ENCODE measurements at places on chromosomes 2 and 18.

- DNase-seq = peak; percentile 47
These were observed 40.6 kb downstream of the SPC25 start for GRCh38 chr2:168849610-168850009.

DNA sequence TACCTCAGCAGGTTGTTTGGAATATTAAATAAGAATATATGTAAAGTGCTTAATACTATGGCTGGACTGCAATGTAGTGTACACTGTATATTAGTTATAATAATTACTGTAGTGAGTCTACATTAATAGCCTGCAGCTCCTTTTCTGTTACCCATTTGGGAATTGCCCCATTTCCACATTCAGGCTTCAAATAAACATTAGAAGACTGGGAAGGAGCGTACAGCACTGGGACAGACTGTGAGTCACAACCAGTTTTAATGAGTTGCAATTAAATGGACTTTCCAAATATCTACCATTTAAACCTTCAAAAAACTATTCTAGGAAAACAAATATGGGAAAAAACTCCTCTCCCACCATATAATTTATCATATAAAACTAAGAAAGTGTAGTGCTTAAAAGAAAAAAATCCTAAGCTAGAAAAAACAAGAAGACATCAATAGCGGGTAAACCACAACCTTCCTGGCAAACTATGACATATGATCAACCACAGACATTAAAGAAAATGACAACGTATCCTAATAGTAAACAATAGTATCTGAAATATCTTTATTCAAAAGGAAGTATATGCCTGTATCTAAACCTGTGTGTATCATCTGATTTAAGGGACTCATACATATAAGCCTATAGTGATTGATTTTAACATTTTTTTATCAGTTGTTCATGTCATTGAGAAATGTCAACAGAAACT lies 86.1 kb downstream of the TRIP12 start:
- DNase-seq = no peak

DNA sequence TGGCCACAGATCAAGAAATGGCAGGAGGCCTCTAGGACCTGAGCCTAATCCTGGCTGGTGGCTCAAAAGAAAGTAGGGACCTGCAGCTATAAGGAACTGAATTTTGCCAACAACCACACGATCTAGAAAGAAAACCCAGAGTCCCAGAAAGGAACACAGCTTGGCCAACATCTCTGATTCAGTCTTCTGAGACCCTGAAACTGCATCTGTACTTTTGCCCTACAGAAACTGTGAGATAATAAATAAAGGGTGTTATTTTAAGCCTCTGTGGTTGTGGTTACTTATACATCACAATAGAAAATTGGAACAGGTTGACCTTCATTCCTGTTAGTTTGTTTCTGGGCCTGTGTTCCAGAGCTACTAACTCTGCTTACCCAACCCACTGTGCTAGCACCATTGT lies 356.8 kb upstream of the ST6GAL2 start:
- no peak for DNase-seq

DNA sequence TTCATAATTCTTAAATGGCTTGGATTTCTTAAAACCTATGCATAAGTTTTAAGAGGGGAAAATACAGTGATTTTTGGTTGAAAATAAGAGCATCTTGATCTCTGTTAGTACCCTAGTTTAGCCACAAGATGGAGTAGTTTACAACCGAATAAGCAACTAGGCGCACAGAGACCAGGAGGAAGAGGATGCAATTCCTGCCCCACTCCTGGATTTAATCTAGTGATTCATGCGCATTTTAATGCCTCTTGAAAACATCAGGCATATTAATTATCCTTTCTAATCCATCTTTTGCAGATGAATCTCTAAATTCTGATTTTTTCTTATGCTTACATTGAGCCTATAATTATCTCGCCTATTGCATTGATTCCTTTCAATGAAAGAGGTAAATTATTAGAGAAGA lies 76.7 kb downstream of the MRPS9 start:
- DNase-seq = no peak

DNA sequence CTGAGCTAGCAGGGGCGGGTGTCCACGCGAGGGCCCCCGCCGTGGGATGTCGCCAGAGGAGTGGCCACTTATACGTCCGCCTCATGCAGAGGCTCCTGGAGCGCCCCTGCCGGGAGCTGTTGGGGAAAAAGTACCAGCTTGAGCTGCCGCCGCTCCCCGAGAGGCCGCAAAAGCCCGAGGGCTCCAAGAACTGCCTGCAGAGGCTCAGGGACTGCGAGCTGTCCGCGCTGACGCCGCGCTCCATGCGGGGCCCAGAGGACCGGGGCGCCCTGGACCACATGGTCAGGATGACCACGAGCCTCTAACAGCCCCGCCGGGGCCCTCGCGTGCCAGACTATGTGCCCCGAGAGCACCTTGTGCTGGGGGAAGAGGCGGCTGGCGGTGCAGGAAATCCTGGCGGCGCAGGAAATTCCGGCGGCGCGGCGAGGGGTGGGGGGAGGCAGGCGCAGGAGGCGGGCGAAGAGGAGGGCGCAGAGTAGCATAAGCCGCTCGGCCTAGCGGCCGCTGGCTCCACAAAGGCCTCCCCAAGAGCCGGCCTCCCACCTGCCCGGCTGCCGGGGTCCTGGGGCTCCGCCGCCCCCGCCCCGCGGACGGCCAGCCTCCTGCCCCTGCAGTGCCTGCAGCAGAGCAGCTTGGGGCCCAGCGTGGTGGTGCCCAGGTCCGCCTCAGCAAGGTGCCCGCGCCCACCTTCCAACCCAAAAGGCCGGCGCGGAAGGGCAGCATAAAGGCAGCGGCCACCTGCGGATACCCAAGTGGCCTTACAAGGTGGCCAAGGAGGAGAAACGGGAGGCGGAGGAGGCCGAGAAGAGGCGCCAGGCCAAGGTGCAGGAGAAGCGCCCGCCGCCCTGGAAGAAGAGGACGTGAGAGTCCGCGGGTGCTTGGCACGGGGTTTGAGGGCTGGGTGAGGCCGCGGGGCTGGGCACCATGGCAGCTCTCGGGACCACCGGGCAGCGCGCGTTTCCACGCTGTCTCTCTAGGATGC lies 42.1 kb upstream of the TRIM43B start:
- DNase-seq = peak; percentile 68

DNA sequence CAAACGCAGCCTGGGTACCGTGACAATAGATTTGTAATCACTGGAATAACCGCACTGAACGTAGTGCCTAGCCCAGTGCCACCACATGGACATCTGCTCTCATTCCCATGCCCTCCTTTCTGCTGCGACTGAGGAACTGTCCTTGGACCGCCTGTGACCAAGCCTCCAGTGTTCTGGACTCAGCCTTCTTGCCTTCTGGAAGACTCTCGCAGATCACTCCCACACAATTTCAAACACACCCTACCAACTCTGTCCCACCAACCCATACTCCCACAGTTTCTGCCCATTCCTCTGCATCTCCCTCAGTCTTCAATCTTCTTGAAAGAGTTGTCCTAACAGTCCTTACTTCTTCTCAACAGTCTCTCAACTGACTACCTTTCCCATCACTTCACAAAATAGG lies 2.1 kb downstream of the RNF149 start:
- DNase-seq = no peak

- no peak for DNase-seq
These were observed 13.8 kb upstream of the KCNS3 start for GRCh38 chr2:17864676-17865075.

DNA sequence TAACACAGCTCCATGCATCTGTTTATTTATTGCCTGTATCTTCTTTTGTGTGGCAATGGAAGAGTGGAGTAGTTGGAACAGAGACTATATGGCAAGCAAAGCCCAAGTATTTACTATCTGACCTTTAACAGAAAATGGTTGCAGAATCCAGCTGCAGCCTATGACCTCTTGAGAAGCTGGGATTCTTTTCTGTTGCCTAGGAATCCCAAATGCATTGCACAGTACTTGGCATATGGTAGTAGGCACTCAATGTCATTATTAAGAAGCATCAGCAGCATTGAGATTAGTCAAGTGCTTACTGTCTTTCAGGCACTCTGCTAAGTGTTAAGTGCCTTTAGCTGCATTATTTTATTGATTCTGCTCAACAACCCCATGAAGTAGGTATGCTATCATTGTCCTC lies 331.6 kb downstream of the CCDC85A start:
- no peak for DNase-seq

DNA sequence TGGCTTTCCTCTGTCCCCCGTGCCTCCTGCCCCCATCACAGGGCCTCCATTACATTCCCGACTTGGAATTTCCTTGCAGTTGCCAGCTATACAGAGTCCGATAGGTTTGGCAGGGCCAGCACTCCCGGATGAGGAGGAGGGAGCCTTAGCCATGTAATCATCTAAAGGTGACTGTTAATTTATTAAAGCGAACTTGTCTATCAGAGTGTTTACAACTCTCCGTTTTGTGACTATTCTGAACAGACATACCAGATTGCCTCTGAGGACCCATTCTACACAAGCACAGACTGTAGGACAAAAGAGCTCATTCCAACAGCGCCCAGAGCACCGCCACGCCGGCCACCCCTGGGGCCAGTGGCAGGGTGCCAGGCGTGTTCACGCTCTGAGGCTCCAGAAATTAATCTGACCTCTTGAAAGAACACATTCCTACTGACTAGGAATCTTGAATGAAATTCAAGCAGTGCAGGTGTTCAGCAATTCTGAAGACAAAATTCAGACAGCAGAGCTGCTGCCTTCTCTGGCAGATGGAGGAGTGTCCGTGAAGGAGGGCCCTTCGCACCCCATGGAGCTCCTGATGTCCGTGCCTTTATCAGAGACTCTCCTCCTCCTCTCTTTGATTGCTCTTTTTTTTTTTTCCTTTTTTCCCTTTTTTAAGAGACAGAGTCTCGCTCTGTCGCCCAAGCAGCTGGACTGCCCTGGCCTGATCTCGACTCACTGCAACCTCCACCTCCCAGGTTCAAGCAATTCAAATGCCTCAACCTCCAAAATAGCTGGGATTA lies 58.1 kb upstream of the RALBP1 start:
- no peak for DNase-seq

- no peak for DNase-seq
These were observed 99.1 kb downstream of the SLC25A12 start for GRCh38 chr2:171794918-171795317.

DNA sequence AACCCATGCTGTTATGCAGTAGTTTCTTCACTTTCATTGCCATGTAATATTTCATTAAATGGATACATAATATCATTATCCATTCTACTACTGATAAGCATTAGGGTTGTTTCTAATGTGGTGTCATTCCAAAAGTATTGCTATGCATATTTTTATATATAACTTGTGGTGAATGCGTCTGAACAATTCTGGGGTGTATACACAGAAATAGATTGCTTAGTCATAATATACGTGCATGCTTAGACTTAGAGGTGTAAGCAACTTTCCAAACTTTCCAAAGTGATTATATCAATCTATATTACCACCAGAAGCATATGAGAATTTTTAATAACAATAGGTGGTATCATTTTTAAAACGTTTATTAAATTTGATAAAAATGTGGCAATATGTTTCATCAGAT lies 540.9 kb downstream of the DSC3 start:
- no peak for DNase-seq

GRCh38 chr2:238929242-238930081 lies 81.6 kb downstream of the TWIST2 start:
- no peak for DNase-seq

DNA sequence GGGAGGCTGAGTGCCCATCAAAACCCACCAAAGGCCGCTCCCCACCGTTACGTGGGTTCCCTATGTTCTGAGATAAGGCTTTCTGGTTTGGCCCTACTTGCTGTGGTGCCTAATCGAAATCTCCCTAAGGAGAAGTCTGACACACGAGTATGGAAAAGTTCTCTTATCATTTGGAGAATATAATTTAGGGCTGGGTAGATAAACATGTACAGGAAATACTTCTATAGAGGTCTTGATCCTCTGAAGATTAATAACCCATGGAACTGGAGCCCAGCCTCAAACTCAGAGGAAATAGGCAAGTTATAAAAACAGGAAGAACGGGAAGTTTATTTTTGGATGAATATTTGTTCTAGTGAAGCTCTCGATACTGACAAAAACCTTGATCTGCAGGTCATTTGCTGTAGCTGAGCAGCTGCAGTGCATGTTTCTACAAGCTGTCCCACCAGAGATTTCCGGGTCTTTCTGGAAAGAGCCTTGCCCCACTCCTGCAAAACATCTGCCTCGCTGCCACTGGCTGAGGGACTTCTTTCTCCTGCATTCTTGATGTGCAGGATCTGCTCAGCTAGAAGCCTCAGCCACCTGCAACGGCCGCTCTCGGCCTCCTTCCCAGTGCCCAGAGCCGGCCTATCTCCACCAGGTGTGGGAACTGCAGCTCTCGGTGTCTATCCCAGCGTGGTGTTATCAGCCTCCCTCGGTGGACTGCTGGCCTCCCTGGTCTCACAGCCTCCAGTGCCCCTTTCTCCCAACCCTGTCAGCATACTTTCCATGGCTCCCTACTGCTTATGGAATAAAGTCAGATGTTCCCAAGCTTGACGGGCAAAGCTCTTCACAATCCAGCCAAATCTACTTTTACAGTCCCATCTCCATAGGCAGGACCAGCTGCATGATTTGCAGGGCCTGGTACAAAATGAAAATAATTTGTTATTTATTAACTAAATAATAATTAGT lies 48.6 kb downstream of the SPRED2 start:
- DNase-seq = no peak

DNA sequence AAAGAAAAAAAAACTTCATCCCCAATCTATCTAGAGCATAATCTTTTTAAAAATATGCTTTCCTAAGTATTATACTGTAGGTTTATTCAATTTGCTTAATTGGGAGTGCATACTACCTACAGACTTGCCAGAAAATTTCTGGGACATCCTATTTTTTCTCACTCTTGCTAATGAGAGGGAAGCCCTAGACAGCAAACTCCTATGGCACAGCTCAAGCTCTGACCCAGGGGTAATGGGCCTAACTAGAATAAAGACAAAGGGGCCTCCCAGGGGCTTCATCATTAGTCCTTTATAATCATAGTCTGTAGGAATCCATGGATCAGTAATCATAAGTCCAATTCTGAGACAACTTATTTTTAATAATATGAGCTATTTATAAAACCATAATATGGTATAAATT lies 142.6 kb upstream of the ITGA4 start:
- no peak for DNase-seq

DNA sequence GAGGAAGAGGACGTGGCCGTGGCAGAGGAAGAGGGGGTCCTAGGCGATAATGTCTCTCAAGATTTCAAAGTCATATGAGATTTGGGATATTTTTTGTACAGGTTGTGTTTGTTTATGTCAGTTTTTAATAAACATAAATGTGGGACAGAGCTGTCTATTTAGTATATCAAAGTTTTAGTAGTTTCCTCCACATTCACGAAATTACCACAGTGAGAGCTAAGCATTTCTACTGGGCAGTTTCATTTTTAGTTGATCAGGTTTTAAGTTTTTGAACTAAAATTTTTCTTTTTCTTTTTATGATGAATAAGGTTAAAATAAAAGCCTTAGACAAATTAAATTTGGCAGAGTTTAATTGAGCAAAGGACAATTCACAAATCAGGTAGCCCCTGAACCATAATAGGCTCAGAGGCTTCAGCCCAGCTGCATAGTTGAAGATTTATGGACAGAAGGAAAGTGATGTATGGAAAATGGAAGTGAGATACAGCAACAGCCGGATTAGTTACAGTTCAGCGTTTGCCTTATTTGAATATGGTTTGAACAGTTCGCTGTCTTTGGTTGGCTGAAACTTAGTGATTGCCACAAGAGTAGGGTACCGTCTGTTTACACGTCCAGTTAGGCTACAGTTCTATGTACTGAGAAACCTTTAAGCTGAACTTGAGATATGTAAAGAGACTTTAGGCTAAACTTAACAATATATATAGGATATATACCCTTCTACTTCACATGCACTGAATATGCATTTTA lies 17.1 kb downstream of the SNRPD1 start:
- DNase-seq = peak; percentile 21

Measured in endothelial cell (in vitro differentiated cells).